ENCODE measurements at places on chromosomes 7 and 10.

- DNase-seq = no peak
Observed at GRCh38 chr10:11444155-11444530, 167.3 kb downstream of the USP6NL start.

DNA sequence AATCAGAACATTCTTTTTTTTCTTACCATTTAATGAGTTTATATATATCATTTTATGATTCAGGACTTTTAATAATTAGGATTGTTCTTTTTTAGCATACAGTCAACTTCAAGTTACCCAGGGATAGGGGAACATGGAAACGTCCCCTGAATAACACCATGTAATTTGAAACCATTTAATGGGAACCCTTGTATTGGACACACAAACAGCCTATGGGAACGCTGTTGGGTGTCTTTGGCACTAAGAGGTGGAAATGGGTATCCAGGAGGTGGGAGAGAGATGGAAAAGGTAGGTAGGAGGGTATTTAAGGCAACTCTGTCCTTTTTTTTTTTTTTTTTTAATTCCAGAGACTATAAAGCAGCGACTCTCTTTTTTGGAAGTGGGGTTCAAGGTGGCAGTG is 2.6 kb downstream of the LUC7L2 start:
- no peak for DNase-seq

- no peak for DNase-seq
Observed at GRCh38 chr10:82192665-82193064, 317.7 kb downstream of the NRG3 start.

DNA sequence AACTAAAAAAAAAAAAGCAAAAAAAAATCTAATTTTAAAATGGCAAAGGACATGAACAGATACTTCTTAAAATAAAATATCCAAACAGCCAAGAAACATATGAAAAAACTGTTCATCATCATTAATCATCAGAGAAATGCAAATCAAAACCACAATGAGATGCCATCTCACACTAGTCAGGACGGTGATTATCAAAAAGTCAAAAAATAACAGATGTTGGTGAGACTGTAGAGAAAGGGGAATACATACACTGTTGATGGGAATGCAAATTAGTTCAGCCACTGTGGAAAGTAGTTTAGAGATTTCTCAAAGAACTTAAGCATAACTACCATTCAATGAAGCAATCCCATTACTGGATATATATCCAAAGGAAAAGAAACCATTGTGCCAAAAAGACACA is 30.2 kb downstream of the COBL start:
- DNase-seq = no peak

- no peak for DNase-seq
Observed at GRCh38 chr10:103629581-103629980, 136.1 kb downstream of the NEURL1 start.

DNA sequence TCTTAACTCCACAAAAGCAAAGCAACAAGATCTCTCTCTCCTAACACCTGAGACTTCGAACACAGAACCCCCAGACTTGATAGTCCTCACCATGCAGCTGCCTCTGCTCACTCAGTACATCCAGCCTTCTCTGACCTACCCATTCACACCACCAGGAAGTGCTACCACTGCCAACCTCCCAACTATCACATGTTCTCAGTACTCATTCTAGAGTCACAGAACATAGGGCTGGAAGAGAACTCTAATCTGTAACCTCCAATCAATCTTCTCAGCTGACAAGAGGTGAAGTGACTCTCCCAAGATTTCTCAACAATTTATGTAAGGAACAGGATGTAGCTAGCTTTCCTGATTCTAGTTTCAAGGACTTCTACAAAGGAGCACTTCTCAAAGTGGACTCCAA is 3.8 kb downstream of the NUDCD3 start:
- peak; percentile 21 for DNase-seq

DNA sequence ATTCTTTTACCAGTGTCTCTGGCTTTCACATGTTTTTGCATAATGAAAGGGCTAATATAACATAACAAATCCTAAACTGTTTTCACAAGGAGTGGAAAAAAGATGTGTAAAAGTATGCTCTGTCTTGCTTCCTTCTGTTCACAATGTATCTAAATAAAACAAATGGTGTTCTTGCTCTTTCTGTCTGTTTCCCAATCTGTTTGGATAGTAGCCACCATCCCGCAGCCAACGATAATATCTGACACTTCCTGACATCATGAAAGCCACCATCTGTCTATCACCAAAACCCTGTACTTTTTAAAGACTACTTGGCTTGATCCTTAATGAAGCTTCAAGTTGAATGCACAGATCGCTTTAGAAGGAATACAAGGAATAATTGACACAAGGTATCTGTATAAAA is 246.2 kb downstream of the ETV1 start:
- DNase-seq = no peak

DNA sequence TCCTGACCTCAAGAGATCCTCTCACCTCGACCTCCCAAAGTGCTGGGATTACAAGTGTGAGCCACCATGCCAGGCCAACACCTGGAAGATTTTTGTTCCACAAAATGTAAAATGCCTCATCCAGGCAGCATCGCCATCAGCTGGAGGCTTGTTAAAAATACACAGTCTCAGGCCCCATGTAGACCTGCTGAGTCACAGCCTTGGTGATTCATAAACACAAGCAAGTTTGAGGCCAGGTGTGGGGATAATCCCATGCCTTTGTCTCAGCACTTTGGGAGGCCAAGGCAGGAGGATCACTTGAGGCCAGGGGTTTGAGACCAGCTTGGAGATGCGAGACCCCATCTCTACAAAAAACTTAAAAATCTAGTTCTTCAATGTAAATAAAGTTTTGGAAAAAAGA is 49.1 kb upstream of the FOXK1 start:
- peak; percentile 56 for DNase-seq

DNA sequence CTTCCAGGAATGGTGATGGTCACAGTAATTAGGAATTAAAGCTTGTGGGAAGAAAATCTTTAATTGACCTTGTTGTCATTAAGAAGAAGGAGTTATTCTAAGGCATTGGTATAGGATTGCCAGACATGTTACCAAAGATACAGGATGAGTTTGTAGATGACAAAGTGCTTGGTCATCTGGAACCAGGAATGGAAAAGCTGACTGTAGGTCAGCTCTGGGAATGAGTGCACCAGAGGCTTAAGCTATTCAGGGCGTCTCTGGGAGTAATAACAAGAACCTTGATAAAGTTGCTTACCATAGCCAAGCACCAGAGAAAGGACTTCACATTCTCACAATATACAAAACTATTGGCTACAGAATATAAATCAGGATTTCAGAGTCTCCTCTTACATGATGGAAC is 89.0 kb downstream of the PHTF2 start:
- DNase-seq = peak; percentile 25

DNA sequence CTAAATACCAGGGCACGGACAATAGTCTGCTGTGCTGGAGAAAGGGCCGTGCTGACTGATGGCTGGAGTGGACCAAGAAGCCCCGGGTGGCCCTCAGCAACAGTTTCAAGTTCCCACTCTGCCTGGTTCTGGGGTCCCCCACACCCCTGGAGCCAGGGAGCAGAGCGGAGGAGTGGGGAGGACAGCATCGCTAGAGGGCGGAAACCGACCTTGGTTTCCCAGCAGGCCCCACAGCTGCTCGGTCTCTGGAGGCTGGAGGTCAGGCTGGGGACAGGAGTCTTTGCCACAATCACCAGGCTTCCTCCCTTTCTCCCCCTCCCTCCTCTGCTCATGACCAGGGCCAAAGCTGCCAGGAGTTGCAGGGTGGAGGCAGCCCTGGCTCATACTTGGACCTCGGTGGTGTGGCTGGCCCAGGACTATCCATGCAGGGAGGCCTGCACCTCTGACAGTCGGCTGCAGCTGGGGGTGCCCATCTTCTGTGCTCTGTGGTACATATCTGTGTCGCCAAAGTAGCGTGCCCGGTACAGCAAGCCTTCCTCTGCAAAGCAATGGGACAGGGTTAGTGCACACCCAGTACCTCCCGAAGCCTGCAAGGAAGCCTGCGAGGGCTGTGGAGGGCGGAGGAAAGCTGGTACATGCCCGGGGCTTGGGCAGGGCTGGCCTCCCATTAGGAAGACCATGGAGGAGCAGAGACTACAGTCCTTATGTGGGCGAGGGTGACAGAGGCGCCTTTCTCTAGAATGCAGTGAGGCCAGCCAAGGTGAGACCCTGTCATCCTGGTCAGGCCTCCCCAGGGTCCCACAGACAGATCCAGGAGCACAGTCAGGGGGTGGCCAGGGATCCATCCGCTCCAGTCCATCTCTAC is 19.1 kb downstream of the DNAJB12 start:
- DNase-seq = peak; percentile 76

- peak; percentile 93 for DNase-seq
Observed at GRCh38 chr7:149771720-149772240, 1.6 kb downstream of the ZNF467 start.

GRCh38 chr7:142983825-142984224 is 21.7 kb upstream of the KEL start:
- no peak for DNase-seq

DNA sequence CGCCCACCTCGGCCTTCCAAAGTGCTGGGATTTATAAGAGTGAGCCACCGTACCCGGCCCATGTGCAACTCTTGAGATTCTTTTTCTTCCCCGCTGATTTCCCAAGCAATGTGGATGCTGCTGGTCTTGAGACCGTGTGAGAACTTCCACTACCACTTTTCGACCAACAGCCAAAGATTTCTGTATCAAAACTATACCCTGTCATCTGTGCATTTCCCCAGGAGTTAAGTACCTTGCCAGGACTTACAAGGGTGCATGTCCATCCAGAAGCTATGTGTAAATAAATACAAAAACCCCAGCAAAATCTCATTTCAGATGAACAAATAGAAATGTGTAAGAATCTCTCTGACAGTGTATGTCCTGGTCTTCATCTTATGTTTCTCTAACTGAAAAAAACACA is 9.9 kb upstream of the GALNT11 start:
- no peak for DNase-seq

GRCh38 chr10:101221549-101221948 is 7.7 kb downstream of the LBX1 start:
- peak; percentile 57 for DNase-seq

GRCh38 chr7:37394158-37394557 is 54.5 kb downstream of the ELMO1 start:
- no peak for DNase-seq

- no peak for DNase-seq
Observed at GRCh38 chr7:84027678-84028077, 166.9 kb downstream of the SEMA3A start.
